ENCODE measurements at places on chromosomes 3 and 15.

DNA sequence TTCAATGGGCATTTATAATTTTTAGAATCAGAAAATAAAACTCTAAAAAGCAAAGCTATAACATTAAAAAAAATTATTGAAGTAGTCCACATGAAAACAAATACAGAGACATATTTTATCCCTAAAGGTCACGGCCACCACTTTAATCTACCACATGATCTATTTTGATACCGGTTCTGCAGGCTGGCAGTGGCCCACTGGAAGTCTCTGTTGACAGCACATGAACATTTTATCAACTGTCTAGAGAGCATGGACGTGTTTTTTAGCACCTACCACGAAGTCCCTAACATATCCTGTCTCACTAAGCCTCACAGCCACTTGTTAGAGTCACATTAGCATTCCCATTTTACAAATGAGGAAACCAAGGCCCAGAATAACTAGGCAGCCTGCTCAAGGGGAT lies 1.8 kb upstream of the CPA3 start:
- DNase-seq, result no peak

DNA sequence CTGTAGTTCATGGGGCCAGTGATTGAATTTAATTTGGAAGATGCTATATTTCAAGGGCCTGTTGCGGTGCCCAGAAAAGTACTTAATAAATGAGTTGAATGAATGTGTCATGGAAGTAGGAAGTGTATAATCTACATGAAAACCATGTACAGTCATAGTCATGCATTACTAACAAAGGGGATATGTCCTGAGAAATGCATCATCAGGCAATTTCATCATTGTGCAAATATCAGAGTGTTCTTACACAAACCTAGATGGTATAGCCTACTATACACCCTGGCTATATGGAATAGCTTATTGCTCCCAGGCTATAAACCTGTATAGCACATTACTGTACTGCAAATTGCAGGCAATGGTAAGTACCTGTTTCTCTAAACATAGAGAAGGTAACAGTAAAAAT lies 10.7 kb upstream of the MYO5C start:
- no peak for DNase-seq

DNA sequence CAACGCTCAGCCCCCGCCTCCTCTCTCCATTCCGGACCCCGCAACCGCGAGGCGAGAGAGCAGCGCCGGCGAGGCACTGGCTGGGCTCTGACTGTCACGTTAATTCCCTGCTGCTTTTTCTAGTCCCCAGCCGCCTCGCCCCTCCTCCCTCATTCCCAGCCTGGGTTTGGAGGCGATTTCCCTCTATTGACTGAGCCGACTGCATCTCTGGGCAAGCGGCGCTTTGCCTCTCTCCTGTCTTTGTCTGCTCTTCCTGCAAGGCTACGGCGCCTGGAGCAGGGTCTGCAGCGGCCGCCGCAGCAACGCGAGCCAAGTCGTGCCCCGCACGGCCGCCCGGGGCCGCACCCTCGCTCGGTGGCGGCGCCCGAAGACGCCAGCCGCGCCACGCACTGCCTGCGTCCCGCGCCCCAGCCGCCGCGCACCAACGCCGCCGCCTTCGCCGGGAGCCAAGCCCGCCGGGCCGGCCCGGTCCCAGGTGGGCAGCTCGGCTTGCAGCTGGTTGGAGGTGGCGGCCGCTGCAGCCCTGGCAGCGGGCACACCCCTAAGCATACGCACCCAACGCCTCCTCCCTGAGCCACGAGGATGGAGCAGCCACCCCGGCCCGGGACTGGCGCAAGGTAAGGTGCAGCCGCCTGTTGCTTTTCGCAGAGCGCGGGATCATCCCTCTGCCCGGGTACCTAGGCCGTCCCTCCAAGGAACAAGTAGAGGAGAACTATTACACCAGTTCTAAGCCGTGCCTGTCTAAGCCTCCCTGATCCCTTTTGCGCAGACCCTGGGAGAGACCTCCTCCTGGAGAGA lies at the start of gene LRRC3B:
Gene LRRC3B, plus strand, starts transcription at position 152 of the 798 bp plus-strand sequence. CDS start 86,901 bp downstream, outside the sequence.
- DNase-seq, result no peak

- DNase-seq, result no peak
Observed at GRCh38 chr3:55875113-55875512, 388.0 kb upstream of the WNT5A start.

- DNase-seq, result no peak
Observed at GRCh38 chr15:93469994-93470393, 381.0 kb upstream of the RGMA start.

- no peak for DNase-seq
Observed at GRCh38 chr15:44193651-44194322, 1.3 kb downstream of the FRMD5 start.

- DNase-seq, result no peak
Observed at GRCh38 chr3:89619263-89619662, 511.8 kb downstream of the EPHA3 start.

DNA sequence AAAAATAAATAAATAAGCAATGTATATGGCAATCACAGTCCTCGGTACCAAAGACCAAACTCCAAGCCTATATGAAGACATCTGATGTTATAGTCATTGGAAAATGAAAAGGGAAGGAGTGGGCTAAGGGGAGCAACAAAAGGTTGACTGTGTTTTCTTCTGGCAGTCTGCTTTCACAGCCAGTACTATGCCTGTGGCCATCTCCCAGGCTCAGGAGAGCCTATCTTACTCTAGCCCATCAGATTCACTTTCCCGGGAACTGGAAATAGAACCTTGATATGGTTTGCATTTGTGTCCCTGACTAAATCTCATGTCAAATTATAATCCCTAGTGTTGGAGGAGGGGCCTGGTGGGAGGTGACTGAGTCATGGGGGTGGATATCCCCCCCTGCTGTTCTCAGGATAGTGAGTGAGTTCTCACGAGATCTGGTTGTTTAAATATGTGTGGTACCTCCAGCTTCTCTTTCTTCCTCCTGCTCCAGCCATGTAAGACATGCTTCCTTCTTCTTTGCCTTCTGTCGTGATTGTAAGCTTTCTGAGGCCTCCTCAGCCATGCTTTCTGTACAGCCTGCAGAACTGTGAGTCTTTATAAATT lies 105.3 kb downstream of the PLCH1 start:
- DNase-seq, result no peak

DNA sequence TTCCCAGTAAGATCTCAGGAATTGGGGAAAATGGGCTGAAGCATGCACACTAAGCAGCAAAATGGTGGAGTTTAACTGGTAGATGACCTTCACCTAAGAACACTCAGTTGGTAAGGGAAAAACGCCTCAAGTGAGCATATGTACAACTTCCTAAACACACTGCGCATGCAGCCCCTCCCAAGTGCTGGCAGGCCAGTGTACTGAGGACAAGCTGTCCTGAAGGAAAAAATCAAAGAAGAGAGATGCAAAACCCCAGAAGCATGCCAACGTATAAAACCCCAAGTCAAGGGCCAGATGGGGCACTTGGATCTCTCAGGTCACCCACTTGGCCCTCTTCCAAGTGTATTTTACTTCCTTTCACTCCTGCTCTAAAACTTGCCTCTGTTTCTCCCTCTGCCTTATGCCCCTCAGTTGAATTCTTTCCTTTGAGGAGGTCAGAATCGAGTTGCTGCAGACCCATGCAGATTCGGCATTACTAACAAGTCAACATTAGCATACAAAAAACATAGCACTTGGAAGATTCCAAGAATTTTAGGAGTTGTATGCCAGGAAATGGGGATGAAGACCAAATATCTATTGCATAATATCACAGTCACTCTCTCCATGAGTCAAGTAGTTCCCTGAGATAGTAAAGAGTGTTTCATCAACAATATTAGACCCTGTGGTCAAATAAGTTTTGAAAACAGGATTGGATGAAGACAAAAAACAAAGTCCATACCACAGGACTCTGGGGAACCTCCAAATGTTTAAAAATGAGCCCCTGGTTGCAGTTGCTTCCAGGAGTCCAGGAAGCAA lies 10.8 kb upstream of the FYCO1 start:
- DNase-seq, result no peak

DNA sequence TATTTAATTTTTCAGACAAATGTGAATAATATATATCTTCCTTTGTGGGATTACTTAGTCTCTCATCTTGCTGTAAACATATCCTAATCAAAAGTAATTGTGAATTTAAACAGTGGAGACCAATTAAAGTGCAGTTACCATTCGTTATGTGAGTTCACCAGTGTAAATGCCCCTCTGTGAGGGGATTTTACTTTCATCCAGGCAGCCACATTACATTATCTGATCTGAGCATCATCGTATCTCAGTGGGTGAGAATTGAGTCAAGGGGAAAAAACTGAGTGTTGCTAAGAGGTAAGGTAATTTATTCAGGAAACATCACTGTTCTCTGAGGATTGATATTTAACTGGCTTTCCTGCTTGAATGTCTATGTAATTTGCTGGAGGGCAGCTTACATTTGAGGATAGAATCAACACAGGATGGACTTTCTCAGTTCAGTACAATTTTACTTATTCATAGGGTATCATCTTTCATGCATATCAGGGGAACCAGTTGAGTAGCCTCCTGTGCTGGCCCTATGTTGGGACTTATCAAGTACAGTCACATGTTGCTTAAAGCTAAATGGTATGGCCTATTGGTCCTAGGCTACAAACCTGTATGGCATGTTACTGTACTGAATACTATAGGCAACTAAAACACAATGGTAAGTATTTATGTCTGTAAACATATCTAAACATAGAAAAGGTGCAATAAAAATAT lies 219.7 kb downstream of the CD47 start:
- DNase-seq, result no peak

- DNase-seq, result no peak
Observed at GRCh38 chr3:19891740-19892139, 42.3 kb downstream of the EFHB start.

- no peak for DNase-seq
Observed at GRCh38 chr15:60494108-60494507, 15.2 kb upstream of the ICE2 start.

DNA sequence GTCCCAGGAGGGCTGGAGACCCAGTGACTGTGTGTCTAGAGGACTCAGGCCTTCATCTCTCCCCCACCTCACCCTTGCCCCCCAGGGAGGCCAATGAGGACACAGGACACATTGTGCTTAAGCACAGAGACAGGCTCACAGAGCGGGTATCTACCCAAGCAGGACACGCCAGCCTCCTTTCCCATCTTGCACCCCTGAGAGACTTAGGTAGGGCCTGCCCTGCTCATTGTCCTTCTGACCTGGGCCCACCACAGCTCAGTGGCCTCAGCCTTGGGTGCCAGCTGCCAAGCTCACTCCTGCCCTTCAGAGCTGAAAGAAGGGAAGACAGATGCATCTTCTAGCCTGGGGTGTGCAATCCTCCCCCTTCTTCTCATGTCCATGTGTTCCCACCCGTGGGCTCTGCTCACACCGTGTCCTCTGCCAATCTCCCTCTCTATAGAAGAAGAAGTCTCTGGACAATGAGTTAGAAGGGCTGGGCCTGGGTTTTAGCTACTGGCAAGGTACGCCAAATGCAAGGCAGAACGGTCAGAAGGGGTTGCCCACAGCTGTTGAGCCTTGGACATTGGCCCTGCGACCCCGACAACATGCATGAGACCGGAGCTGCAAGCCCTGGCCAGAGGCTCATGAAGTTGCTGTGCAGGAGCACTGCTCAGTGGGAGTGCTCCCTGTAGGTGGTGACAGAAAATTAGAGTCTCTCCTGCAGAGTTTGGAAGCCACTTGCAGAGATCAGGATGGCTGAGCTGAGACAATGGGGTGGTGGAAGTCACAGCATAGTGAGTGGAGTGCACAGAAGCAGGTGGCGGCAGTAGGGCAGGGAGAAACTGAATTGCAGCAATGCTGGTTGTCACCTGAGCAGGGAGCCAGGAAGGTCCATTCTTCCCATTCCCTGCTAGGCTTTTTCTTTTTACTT lies 32.8 kb downstream of the ACSBG1 start:
- DNase-seq, result no peak

DNA sequence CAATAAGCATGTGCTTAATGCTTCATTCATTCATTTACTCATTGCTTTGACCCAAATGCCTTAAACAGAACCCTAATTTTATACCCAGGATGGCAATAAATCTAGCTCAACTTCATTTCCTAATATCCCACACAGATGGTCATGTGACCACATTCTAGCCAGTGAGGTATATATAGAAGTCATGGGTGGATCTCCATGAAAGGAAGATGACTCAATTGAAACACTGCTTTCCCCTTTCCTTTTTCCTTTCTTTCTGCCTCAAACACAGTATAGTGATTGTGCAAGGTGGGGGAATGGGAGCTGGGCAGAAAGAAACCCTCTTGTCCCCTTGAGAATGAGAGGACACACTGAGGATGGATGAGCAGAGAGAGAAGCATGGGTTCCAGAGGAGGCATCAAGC lies 183.5 kb upstream of the PRICKLE2 start:
- no peak for DNase-seq

Data from stimulated activated CD4-positive, alpha-beta T cell treated with anti-CD3 and anti-CD28 coated beads, Interleukin-12 subunit alpha, Interleukin-12 subunit beta, amount 100 ng/mL, for 48 hours (primary cell).